Activated CD4-positive, alpha-beta T cell treated with anti-CD3 and anti-CD28 coated beads, Interleukin-2, amount 50 U/mL, for 16 hours (primary cell): ENCODE measurements at places on chromosomes 11 and 22.

- DNase-seq = no peak
Observed at GRCh38 chr11:90204407-90204806, 18.4 kb downstream of the CHORDC1 start.

- DNase-seq = peak; percentile 66
Observed at GRCh38 chr11:128695539-128696221, 1.8 kb downstream of the FLI1 start.

DNA sequence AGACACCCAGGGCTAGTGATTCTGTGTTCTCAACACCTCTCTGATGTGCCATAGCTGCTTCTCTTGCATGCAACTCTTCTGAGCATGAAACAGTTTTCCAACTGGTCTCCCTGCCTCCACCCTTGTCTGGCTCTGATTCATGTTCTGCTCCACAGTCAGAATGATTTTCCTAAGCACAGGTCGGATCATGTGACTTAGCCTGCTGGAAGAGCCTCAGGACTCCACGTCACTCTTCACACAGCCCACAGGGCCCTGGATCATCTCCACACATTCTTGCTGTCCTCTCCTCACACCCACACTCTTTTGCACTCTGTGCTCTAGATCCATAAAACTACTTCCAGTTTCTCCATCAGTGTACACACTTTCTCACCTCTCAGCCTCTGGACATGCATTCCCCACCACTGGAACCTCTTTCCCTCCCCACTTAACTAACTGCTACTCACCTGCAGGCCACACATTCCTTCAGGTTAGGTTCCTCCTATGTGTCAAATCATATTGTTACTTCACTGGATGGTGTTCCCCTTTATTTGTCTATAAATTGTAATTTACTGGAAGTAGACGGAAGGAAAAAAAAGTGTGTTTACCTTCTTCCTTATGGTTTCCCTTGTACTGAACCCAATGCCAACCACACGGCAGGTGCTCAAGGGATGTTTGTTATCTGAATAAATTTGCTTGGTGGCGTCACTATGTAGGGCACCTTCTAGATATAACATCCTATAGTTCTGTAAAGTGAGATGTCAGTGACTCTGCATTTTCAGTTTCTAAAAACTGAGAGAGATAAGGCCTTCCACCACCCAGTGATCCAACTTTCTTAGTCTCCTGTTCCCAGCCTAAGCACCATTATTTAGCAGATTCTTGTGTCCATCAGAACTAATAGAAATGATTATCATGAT lies 133.7 kb downstream of the ETS1 start:
- no peak for DNase-seq

DNA sequence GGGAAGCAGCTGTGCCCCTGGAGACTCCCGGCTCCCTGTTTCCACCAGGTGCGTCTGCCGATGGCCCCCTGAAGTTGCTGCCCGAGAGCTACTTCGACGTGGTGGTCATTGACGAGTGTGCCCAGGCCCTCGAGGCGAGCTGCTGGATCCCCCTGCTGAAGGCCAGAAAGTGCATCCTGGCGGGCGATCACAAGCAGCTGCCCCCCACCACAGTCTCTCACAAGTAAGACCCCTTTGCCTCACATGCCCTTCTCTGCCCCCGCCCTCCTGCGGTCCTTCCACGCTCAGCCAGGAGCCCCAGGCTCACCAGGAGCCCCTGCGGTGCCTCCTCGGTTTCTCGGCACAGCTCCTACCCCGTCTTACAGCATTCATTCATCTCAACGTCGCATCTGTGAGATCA lies 25.4 kb downstream of the IGHMBP2 start:
- no peak for DNase-seq

GRCh38 chr11:36657610-36658267 lies 59.7 kb upstream of the RAG2 start:
- no peak for DNase-seq

DNA sequence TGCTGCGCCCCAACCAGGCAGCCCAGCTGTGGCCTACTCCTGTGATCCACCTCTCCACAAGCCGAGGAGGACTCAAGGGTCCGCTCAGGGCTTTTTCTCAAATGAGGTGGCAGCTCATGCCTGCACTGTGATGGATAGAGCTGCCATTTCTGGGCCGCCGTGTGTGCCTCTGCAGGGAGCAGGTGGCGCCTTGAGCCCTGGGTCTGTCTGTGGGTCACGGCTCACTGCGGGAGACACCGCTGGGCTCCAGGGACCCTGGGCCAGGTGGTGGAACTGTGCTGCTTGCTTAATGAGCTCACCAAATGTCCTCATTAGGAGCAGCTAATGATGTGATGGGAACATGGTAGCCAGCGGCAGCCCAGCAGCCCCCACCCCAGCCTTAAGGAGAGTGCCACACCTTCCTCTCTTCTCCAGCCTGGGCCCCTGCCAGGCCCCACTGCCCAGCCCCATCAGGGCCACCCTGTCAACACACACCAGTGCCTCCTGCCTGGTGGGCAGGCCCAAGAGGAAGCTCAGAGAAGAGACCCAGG lies 50.8 kb downstream of the DHCR7 start:
- DNase-seq = no peak

- DNase-seq = no peak
Observed at GRCh38 chr22:49687786-49688515, 139.7 kb downstream of the BRD1 start.

GRCh38 chr11:34505874-34506273 lies 7.7 kb downstream of the ELF5 start:
- no peak for DNase-seq

- DNase-seq = no peak
Observed at GRCh38 chr11:119361941-119362725, 15.6 kb upstream of the MFRP start.

DNA sequence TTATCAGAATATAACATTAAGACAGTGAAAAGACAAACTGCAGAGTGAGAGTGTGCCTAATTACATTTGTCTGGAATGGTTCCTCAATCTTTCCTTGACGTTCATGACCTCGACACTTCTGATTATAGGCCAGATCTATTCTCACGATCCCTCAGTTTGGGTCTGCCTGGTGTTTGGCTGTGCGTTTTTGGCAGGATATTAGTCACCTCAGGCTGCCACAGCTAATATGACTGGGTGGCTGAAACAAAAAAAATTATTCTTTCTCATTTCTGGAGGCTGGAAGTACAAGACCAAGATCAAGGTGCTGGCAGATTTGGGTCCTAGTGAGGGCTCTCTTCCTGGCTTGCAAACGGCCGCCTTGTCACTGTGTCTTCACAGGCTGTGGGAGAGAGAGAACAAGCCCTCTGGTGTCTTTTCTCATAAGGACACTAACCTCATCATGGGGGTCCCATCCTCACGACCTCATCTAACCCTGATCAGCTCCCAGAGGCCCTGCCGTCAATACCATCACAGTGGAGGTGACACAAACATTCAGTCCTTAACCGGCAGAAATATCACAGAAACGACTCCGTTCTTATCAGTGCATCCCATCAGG lies 23.2 kb downstream of the IFITM10 start:
- DNase-seq = peak; percentile 51

DNA sequence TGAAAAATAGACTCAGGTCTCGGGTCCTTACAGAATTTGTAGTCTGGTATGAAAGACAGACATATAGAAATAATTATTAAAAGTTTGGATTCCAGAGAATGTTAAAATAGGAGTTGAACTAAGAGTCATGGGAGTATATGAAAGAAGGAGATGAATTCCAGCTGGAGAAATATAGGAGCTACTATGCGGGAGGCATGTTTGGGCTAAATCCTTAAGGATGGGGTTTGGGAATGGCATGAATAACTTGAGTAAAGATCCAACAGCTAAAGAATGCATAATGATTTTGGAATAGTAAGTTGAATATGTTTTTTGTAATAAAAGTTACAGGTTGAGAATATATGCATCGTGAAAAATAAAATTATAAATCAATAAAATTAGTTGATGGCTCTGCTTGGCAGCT lies 129.4 kb upstream of the SLC5A12 start:
- no peak for DNase-seq

GRCh38 chr11:75814363-75814676 lies 690 bp upstream of the UVRAG start:
- DNase-seq = no peak

GRCh38 chr22:48045369-48045768 lies 1282.9 kb downstream of the TBC1D22A start:
- DNase-seq = no peak

DNA sequence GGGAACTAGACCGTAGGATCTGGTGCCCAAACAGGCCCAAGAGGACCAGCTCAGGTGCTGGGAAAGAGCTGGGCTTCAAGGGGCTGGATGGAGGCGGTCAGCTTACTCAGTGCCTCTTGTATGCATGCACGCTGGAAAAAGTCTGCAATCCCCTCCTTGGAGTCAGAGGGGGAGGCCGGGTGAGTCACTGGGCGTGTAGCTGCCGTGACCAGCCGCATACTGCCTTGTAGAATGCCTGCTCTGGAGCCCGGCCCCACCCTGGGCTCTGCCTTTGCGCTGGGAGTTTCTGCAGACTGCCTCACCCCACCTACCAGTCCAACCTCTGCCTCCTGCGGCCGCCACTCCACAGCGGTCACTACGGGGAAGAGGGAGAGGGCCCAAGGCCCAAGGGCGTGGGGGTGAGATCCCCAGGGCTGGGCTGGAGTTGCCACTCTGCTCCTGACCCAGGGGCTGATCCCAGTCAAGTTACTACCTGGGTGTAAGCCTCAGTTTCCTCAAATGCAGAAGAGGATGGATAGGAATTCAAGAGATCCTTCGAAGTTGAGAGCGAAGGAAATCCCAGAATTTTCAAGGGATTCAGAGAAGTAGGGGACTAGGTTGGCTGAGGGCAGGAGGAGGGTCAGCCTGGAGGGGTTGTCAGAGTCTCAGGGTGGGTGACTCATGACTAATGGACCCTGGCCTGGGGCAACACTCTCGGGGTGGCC lies 4.2 kb downstream of the MRGPRF start:
- no peak for DNase-seq

DNA sequence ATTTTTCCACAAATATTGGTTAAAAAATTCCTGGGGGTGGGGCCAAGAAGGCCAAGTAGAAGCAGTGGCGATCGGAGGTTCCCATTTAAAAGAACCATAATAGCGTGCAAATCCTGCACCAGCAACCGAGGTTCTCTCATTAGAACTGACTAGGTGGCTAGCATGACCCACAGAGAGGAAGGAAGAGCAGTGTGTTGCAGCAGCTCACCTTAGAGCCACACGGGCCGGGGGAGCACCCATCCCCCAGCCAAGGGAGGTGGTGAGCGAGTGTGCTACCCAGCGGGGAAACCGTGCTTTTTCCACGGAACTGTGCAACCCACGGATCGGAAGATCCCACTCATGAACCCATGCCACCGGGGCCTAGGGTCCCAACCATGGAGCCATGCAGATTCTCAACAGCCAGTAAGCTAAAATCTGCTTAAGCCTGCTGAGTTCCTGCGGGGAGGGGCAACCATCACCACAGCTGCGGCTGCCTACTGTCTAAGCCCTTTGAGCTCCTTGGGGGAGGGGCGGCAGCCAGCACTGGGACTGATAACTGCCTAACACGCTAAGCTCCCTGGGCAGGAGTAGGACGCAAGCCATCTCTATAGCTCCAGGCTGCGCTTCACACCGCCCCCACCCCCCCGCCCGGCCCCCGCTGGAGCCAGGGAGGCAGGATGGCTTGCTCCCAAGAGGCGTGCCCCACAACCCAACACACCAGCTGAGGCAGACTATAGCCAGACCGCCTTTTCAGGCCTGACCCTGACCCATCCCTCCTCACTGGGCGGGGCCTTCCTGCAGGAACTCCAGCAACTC lies 21.0 kb upstream of the HTATIP2 start:
- no peak for DNase-seq

DNA sequence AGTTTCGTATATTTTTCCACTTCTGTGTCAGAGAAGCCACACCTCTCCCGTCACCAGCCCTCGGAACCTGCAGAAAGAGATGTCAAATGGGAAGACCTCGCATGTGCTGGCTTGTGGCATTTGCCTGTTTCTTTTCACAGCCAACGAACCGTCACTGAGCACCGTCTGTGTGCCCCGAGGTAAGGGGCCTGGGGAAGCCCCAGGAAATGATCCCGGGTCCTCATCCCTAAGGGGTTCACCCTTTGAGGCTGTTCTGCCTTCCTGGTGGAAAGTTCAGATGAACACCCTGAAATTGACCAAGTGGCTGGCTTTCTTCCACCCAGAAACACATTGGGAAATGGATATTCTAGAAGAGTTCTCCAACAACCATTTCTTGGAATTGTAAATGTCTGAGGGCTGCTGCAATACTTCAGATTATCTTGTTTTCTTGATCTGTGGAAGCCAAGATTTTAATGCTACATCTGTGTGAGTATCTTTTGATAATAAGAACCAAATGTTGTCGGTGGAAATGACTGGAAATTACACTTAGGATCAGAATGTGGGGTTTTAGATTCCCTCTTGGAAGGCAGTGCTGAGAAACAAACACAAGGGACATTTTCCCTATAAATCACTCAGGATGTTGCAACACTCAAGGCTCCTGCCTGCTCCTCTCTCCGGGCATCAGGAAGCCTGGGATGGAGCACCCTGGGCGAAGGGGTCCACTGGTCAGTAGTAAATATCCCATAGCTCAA lies 37.6 kb downstream of the RIBC2 start:
- DNase-seq = no peak

DNA sequence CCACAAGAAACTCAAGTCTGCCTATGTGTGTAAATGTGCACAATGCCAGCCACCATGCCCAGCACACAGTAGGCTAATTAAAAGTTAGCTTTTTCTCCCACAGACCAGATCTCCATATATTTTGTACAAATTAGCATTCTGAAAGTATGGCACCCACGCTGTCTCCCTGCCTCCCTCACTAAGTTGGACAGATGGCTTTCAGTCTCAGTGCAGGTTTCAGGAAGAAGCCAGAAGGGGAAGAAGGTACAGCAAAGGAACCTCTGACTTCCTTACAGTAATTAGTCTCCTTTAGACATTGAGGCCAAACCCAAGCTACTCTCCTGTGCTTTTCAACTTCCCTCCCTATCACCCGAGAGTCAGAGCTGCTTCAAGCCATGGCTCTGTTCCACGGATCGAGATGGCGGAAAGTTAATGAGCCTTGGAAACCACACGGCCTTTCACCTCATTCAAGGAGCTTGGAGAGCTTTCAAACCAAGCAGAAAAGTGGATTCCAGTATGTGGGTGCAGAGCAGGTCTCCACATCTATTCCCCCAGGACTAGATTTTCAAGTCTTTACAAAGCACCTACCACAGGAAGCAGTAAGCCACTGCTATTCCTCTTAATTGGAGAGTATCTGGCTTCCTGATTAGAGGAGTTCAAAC lies 221.1 kb upstream of the NARS2 start:
- no peak for DNase-seq

- DNase-seq = no peak
Observed at GRCh38 chr22:35465109-35465701, 65.3 kb downstream of the MCM5 start.

DNA sequence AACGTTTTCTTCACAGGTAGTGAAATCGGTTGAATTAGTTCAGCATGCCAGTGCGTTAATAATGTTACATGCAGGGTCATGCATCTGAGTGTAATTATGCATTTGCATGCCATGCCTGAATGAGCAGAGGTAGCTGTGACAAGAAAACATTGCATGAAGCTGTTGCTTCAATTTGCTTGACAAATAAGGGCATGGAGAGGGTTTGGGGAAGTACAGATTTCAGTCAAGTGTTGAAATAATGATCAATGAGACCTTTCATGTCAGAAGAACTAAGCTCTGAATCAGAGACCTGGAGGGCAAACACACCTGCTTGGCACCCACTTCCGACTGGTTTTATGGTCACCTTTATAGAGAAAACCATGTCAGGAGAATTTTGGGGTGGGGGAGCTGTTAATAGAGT lies 221.4 kb downstream of the DBX1 start:
- no peak for DNase-seq
